HCEC 1CT (cell line): ENCODE measurements at places on chromosomes 6 and 20.

DNA sequence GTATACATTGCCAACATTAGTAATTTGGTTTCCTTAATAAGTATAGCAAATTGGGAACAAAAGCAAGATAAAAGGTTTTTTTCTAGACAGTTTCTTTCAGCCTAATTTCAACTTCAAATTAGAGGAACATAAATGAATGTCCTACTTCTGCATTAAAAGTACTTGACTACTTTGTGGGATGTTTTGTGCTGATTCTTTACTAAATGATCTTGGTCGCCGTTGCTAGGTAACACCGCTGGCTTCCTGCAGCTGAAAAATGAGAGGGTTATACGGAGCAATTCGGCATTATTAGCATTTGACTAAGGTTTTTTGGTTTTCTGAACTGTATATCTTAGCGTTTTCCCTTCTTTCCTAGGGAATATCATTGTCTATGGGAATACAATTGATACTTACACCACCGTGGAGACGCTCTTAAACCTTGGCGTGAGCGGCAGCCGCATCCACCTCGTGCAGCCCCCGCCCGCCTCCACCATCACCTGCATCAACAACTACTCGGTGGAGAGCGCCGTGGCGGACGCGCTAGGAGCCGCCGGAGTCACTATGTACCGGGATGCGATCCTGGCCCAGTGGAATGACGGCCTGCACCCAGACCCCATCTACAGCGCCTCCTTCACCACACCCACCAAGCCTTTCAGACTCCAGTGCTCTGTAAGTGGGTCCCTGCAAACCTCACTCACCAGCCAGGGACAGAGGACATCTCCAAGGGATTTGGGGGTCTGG, 90.9 kb upstream of the INSM1 start:
- DNase-seq: no peak

- DNase-seq: peak; percentile 82
Observed at GRCh38 chr20:20010639-20011500, 6.3 kb upstream of the NAA20 start.

GRCh38 chr20:33444797-33445560, 1.4 kb upstream of the SNTA1 start:
- DNase-seq: no peak

DNA sequence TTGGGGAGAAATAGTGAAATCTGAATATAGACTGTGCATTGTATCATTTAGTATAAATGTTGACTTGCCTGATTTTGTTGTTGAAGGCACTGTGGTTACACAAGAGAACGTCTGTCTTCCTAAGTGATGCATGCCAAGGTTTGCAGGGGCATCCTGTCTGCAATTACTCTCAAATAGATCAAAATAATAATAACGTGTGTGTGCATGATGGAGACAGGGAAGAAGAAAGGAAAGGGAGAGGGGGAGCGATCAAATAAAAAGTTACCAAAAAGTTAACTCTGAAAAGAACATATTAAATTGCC, 14.4 kb downstream of the PREX1 start:
- no peak for DNase-seq

DNA sequence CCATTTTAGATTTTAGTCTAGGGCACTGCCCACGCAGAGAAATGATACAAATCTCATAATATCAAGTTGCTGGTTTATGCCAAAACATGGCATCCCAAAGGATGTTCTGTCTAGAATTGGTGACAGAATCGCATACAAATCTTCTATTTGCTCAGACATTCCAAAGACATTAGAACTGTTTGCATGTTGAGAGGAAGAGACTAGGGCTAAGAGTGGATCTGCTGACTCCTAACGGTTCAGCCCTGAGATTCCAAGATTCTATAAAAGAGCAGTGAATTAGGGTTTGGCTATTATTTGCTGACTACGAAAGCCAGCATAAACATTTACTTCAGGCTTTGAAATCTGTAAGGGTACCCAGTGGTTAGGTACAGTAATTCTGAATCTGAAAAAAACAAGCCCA, 3.6 kb downstream of the EPB41L2 start:
- peak; percentile 61 for DNase-seq

- DNase-seq: no peak
Observed at GRCh38 chr20:63014710-63015109, 7.9 kb upstream of the BHLHE23 start.

- no peak for DNase-seq
Observed at GRCh38 chr6:149202952-149203351, 114.6 kb upstream of the TAB2 start.

GRCh38 chr20:9032758-9033157, 36.1 kb upstream of the PLCB4 start:
- no peak for DNase-seq

DNA sequence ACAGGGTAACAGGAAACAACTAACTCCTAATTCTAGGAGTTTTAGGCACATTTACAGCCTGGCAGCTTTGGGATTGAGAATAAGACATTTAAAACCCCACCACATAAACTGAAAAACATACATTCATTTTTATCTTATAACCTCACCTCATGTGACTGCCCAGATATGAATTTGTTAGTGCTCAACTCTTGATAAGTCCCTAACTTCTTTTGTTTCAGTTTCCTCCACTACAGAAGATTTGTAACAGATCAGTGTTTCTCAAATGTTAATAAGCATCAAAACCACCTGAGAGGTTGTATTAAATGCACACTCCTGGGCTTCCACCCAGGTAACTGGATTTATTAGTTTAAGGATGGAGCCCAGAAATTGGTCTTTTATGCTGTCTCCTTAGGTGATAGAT, 190.1 kb upstream of the ARID1B start:
- DNase-seq: no peak

- no peak for DNase-seq
Observed at GRCh38 chr6:31349301-31349700, 7.7 kb downstream of the HLA-B start.

- DNase-seq: peak; percentile 60
Observed at GRCh38 chr6:150016324-150017185, 8.8 kb downstream of the RAET1L start.

GRCh38 chr6:40417031-40417430, 170.1 kb downstream of the LRFN2 start:
- no peak for DNase-seq

DNA sequence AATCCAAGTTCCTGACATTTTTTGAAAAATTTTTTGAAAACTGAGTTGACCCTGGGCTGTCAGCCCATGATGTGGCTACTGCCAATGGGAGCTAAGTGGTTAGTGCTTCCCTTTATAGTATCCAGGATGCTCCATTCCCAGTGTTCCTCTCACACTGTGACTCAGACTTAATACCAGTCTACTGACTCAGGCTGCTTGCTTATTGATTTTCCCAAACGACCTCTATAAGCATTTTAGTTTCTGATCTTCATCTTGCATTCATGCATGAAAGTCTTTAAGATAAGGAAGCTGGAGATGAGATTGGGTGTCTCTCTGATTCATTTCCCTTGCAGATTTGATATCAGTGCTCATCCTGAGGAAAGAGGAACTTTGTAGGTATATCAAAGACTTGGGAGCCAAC, 560.0 kb downstream of the TBC1D32 start:
- no peak for DNase-seq

DNA sequence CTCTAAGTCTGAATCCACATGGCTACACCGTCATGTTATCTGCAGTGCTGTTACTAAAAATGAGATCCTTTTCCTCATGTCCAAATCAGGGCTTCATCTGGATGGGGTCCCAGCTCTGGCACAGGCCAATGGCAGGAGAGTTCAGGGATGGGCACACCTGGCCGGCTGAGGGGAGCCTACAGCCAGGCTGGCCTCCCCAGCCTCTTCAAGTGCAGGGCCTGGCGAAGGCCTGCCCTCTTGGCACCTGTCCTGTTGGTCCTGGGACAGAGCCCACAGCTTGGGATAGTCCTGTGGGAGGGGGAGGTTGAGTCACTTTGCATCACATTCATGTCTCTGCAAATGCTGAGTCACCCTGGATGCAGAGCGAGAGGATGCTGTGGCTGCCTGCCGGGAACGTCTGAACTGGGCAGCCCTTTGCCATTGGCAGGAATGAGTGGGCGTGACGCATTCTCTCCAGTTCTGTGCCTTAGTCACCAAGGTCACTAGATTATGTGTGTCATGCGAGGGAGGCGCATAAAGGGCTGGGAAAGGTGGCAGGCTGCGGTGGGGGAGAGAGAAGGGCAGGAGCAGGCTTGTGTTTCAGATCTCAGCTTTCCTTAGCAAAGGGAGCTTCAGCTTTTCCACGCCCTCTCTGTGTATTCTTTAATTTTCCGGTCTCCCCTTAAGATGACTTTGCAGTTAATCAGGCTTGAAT, 223.2 kb upstream of the ECI2 start:
- peak; percentile 99 for DNase-seq

DNA sequence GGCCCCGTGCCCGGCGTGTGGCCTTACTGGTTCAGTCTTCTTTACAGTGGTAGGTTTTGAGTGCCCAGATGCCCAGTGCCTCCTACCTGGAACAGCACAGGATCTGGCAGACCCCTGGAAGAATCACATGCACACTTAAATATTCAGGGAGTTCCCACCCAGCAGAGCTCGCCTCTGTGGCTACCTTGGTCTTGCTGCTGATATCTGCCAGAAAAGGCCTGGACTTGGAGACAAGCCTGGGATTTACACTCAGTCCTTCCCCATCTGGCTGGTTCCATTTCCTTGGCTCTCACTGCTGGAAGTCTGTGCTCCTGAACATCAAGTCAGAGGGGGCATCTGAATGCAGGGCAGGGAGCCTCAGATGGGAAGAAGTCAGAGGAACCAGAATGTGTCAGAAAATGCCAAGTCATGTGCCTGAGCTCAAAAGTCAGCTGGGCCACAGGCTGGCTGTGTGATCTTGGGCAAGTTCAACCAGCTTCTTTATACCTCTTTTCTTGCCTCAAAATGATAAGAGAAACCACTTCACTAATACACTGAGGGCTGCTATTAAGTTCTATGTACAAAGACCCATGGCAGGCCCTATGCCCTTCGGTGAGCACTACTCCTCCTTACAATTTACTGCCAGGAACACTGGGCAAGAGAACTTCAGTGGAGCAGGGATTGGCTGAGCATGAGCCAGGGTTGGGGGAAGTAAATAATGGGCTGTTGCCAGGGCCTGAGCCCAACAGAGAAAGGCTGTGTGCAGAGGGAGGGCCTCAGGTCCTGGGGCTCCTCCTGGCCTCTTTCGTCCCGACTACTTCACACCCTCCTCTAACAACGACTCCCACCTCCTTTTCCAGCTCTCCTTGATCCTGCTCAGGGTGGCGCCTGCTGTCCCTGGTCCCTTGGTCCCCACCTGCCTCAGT, 158.1 kb upstream of the PROKR2 start:
- DNase-seq: no peak

- DNase-seq: peak; percentile 26
Observed at GRCh38 chr6:113719064-113719463, 138.1 kb upstream of the MARCKS start.

DNA sequence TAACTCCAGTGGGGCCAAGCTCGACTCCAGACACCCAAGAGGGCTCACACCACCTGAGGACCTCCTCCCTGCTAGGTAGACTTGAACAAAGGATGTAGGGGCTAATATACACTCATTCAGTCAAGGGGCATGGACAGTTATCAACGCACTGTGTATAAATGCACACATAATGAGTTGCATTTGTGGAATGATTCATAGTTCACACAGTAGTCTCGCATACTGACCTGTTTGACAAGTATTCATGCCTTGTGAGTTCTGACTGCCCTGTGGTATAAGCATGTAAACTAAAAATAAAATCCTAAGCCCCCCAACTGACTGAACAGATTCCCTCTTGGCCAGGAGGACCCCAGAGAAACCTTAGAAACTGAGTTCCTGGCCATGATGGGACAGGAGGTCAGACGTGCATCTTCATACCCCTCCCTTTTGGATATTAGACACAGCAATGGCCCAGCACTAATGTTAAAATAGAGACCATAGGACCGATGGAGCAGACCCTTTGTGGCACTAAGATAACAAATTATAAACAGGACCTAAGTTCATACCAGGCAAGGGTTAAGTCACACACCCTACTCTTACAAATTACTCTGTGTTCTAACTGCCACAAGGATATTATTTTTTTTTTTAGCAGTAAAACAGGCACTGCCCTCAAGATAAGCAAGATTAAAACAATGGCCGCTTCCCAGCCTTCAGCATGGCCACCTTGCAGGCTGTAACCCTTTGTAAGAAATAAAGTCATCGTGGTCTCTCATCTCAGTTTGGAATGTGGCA, 124.4 kb downstream of the TTLL2 start:
- DNase-seq: no peak

- DNase-seq: no peak
Observed at GRCh38 chr6:96116674-96117073, 100.9 kb downstream of the FUT9 start.

GRCh38 chr6:126380072-126380583, 40.2 kb downstream of the CENPW start:
- DNase-seq: no peak

DNA sequence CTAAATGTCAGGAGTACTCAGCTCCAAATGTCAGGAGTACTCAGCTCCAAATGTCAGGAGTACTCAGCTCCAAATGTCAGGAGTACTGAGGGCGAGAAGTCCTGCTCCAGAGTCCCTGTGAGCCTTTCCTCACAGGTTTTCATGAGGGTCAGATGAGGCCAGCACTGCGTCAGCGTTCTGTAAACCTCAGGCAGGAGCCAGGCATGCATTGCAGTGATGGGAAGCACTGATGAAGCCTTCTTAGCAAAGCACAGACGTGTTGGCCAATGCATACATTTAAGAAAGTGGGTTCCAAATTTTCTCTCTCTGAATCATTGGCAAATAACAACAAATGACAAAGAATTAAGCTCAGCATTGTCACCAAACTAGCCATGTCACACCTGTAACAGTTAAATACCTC, 254.9 kb downstream of the ZNF217 start:
- DNase-seq: no peak

DNA sequence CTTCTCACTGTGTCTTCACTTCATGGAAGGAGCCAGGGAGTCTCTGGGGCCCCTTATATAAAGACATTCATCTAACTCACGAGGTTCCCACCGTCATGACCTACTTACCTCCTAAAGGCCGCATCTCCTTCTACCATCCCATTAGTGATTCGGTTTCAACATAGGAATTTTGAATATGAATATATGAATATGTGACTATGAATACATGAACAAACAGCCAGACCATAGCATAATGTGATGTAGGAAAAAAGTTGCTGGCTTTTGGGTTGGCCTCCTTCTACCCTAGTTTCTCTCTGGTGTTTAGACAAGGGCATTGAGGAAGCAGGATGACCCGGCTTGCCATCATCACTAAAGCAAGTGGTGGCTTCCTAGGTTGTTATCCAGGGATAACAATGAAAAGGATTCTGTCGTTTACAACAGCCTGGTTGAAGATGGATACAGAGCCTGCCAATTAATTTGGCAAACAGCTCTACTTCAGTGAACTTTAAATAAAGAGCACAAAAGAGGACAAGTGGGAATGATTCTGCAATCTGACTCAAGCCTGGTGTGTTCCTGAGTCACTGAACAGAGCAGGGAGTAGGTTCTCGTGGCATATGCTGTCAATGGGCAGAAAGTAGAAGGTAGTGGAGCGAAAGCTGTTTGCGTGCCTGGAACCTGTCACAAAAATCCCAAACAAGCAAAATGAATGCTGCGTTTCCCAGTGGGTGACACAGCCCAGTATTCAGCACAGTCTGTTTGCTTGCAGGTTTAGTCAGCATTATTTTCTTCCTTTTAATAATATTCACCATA, 44.0 kb upstream of the DOK5 start:
- DNase-seq: no peak
